Forelimb muscle (tissue), 1 donor: ENCODE measurements at places on chromosomes 16 and 17.
A peak's percentile ranks its signal among the peaks of the same experiment; 100 is the strongest.

GRCh38 chr16:10676284-10676683 is 18.4 kb downstream of the TEKT5 start:
- DNase-seq: no peak

- no peak for DNase-seq
Observed at GRCh38 chr17:72184805-72185204, 64.0 kb downstream of the SOX9 start.

- DNase-seq: no peak
Observed at GRCh38 chr17:73598212-73598611, 46.0 kb downstream of the SDK2 start.

GRCh38 chr17:71163121-71163812 is 957.6 kb upstream of the SOX9 start:
- no peak for DNase-seq

GRCh38 chr16:50547340-50548124 is 664 bp upstream of the NKD1 start:
- DNase-seq: no peak

DNA sequence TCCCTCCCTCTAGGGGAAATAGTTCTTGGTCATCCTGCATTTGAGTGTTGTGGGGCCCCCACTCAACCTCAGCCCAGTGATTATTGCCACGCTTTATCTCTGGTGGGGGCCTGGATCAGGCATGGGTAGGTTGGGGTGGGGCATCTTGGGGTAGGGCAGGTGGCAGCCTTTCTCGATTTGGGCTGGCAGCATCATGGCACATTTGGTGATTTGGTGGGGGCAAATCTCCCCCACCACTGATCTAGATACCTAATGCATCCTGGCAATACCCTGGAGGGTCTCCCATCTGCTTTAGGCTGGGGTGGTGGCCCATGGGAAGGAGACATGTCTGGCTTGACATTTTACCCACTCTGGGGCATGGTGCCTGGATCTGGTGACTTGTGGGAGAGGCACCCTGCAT is 40.2 kb downstream of the NLRP1 start:
- no peak for DNase-seq

DNA sequence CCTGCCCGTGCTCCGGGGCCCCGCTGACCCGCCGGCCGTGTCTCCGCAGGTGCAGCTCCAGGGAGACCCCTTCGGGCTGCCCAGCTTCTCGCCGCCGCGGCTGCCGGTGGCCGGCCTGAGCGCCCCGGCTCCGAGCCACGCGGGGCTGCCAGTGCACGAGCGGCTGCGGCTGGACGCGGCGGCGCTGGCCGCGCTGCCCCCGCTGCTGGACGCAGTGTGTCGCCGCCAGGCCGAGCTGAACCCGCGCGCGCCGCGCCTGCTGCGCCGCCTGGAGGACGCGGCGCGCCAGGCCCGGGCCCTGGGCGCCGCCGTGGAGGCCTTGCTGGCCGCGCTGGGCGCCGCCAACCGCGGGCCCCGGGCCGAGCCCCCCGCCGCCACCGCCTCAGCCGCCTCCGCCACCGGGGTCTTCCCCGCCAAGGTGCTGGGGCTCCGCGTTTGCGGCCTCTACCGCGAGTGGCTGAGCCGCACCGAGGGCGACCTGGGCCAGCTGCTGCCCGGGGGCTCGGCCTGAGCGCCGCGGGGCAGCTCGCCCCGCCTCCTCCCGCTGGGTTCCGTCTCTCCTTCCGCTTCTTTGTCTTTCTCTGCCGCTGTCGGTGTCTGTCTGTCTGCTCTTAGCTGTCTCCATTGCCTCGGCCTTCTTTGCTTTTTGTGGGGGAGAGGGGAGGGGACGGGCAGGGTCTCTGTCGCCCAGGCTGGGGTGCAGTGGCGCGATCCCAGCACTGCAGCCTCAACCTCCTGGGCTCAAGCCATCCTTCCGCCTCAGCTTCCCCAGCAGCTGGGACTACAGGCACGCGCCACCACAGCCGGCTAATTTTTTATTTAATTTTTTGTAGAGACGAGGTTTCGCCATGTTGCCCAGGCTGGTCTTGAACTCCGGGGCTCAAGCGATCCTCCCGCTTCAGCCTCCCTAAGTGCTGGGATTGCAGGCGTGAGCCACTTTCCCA is 5.9 kb downstream of the CTF1 start:
- no peak for DNase-seq

- no peak for DNase-seq
Observed at GRCh38 chr16:78748220-78748929, 648.9 kb downstream of the WWOX start.

DNA sequence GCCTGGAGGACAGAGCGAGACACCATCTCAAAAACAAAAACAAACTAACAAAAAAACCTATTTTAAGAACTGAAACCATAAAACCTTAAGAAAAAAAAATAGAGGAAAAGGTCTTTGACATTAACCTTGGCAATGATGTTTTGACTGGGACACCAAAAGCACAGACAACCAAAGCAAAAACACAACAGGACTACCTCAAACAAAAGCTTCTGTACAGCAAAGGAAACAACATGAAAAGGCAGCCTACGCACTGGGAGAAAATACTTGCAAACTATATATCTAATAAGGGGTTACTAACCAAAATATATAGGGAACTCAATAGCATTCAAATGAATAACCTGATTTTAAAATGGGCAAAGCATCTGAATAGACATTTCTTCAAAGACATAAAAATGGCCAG is 32.3 kb downstream of the CDR2 start:
- no peak for DNase-seq

- DNase-seq: no peak
Observed at GRCh38 chr17:78767806-78768205, 14.3 kb downstream of the CYTH1 start.

DNA sequence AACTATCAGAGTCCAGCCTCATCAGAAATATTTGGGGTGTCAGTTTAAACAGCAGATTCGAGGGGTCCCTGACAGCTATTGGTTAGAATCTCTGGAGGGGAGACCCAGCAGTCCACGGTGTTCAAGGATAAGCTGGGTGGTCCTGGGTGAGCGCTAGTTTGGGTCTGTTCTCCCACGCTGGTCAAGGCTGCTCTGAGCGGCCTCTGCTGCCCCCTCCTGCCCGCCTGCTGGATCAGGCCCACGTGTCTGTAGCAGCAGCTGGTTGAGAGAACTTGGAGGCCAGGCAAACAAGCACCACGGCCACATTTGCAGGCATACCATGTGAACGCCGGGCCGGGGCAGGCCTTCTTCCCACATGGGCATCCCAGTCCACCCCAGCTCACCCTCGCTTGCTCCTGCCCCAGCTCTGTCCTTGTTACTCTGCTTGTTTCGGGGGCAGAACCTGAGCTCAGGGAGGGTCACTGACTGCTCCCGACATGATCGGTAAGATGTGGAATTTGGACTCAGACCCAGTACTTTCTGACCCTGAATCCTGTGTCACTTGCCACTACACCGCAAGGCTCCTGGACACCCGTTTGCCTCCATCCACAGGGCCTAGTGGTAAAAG is 7.4 kb downstream of the FOXF1 start:
- DNase-seq: no peak

DNA sequence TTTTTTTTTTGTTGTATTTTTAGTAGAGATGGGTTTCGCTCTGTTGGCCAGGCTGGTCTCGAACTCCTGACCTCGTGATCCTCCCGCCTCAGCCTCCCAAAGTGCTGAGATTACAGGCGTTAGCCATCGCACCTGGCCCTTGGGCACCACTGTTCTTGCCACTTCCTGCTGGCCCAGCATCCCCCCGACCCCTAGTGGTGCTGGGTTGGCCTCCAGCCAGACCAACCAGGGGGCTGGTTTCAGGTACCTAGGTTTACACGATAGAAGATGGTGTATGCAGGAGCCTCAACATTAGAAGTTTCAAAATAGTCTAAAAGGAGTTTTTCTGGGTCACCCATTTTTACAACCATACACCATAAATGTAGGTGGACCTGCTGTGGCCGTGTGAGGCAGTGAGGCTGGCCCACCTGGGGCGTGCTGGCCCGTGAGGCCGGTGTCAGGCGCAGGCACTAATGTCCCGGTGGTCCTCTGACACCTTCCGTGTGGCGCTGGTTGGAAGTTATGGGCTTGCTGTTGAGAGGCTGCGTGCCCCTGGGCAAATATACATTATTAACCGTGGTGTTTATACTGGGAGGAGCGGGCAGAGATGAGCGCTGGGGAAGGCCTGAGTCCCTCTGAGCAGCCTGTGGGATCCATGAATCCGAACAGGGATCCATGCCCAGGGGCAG is 43.5 kb downstream of the CFAP20 start:
- no peak for DNase-seq

DNA sequence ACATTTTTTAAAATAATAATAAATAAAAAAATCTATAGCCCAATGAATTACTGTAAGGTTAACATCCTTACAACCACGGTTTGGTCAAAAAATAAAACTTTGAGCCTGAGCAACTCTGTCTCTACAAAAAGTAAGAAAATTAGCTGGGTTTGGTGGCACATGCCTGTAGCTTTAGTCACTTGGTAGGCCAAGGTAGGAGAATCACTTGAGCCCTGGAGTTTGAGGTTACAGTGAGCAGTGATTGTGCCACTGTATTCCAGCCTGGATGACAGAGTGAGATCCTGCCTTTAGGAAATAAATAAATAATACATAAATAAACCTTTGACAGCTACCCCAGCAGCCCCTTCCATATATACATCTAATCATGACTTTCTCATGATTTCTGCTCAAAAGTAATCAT is 26.9 kb upstream of the PHAF1 start:
- no peak for DNase-seq

GRCh38 chr16:86519649-86520316 is 9.5 kb downstream of the FOXF1 start:
- peak; percentile 24 for DNase-seq

DNA sequence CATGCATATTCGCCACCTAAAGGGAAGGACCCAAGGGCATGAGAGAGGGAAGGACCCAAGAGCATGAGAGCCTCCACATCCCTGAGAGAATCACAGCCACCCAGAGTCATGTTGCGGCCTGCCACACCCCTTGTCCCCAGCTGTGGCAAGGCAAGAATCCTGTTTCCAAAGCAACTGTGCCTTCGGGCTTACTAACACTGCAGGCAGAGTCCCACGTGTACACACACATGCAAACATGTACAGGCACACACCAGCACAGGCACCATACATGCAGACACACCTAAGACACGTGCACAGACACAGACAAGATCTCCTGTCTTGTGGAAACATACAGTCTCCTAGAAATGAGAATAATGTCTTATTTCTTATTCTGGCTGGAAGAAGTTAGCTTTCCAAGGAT is 92.4 kb upstream of the CDYL2 start:
- DNase-seq: no peak
